ENCODE measurements at places on chromosomes 13 and 19.

DNA sequence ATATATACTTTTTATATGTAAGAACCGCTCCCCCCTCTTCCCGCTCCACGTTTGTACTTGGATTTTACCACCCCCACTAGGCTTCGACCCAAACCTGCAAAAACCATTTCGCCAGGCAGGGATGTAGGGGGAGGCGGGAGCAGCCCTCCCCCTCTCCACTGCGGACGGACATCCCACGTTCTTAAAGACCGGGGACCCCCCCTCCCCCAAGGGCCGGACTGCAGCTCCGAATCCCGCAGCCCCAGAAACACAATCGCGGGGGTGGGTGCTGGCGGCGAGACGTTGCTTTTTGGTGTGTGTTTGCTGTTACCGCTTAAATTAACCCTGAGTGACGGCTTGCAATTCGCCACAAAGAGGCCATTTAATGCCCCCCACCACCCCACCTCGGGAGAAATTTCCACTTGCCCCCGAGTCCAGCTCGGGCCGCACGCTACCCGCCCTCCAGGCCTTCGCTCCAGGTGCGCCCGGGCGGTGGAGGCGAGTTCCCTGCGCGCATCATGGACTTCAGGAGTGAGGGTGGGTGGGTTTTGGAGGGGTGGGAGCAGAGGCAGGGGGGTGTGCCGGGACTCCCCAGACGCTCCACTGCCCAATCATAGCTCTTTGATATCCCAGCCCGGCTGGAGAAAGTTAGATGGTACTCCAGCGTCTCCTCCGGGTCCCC, 15.8 kb downstream of the NFIX start:
- no peak for DNase-seq

DNA sequence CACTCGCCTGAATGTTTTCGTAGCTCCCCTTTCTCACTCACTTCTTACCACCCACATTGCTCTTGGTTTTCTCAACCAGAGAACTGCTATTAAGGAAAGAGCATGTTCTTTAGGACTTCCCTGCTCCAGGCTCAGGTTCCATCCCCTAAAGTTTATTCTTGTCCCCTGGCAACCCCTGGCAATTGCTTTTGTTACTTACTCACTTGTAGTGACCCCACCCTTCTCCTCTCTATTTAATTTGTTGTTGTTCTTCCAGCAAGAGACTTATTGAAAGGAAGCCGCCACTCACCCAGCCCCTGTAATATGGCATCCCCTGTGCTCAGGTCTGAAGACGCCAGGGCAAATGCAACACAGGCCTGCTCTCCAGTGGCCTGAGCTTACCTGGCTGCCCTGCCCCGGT, 233.7 kb upstream of the SOX21 start:
- DNase-seq = no peak

GRCh38 chr19:14629557-14629956, 45.1 kb downstream of the ADGRE3 start:
- DNase-seq = no peak

DNA sequence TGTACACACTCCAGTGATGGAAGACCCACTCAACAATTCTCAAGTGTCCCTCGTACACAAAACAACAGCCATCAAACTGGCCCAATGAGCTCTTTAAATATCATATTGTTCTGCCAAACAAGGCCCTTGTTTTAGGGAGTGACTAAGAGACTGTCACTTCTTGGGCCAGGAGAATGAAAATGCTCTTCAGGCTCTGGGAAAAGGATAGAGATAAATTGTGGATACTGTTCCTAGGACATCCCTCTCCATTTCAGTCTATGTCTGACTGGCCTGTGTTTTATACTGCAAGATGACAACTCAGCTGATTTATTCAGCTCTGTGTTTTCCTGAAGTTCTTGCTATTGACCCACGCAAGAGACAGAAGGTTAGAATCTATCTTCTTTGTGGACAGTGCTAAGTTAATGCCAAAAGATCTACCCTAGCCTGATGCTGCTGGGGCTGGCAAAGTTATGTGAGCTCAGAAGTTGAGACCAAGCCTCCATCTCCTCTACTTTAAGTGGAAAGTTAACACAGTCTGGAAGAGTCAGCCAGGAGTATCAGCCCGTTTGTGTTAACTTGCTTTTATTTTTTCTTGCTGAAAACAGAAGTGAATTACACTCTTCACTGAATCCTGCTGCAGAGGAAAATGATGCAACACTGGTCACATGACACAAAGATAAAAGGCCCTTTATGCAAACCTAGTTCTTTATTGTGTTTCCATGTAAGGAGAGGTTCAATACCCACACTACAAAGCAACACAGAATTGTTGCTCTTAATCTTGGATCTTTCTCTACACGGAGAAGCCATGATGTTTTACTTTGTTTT, 14.6 kb downstream of the FRY start:
- DNase-seq = no peak

DNA sequence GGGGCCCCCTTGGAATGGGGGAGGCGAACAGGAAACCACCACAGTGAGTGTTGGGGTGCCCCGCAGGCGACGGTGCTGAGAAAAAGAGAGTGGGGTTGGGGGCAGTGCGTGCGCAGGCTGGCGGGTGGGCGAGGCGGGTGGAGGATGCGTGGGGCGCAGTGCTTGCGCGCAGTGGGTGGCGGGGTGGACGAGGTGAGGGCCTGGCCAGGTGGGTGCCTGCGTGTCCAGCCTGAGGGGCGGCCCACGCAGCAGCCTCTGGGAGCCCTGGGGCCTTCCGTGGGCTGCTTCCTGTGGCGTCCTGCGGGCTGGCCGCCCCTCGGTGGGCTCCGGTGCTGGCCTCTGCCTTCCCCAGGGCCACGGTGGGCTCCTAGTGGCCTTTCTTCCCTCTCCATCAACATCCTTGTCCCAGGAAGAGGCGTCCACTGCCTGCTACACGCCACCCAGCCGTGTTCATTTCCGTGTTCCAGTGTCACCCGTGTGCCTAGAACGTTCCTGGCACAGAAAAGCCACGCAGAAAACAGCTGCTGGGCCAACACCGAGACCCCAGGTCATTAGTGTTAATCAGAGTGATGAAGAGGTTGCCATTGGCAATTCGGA, 7.1 kb downstream of the ATP11A start:
- DNase-seq = no peak

GRCh38 chr19:48963371-48964204, 1.5 kb upstream of the FTL start:
- no peak for DNase-seq

- no peak for DNase-seq
Observed at GRCh38 chr19:4694211-4694987, 24.3 kb upstream of the MYDGF start.

- DNase-seq = no peak
Observed at GRCh38 chr13:85492283-85492682, 306.9 kb downstream of the SLITRK6 start.

DNA sequence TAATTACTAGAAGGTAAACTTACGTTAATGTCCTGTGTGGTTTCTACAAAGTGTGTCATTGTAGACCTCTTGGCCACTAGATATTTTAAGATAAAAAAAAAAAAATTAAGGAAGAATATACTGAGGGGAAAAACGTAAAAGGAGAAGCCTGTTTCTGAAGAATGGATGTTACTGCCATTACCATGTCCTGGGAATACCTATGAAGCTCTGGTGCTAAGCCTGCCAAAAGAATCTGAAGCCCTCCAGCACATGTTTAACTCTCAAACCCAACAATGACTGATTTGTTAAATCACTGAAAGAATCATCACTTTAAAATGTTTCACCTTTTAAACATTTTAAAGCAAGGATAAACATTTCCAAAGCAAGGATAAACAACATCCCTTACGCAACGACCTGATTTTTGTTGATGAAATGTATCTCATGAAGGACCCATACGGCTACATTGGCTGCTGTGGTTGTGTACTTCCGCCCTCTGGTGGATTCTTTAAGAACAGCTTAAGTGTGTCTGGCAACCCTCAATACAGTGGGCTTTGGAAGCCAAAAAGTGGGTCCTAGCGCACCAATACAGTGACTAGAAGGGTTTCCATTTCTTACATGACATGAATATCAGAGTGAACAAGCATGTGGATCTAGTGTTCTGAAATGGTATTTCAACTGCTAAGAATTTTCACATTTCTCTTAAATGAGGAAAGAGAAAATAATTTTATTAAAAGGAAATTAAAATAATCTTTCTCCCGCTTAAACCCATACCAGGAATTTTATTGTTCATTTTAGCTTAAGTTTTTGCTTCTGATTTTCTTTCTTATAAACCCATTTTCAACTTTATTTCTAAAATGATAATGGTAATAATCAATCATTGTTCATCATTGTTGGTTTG, 74.5 kb upstream of the RAP2A start:
- peak; percentile 20 for DNase-seq

DNA sequence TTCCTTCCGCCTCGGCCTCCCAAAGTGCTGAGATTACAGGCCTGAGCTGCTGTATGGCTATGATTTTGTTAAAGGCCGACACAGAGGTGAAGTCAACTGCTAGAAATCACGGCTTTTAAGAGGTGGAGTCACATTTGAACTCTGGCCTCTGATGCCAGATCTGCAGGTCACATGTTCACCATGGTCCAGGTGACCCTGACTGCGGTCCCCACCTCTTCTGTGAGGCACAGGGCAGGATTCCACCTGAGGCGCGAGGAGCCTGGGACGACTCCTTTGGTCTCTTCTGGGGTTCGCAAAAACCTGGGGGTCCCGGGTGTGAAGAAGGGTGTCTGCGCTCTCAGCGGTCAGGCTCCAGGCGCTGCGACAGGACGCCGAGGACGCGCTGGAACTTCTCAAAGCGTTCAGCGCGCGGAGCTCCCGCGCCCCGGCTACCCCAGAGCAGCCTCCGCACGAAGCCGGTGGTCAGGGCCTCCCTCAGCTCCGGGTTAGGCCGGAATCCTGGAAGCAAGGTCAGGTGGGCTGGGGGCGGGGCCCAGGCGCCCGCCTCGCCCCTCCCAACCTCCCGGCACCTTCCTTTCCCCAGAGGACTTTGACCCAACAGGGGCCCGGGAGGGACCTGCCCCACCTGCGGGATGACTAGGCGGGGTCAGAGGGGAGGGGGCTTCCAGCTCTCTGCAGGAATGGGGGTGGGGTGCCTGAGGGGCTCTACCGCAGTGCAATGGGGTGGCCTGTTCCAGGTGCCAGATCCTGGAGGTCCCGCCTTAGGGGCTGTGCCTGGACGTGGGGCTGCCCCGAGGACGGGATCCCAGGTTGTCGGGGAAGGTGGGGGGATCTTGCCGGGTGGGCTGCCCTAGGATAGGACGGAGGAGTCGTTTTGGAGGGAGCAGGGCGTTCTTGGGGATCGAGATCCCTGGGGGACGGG, 13.0 kb downstream of the TRIP10 start:
- no peak for DNase-seq

GRCh38 chr13:24249624-24250023, 59.8 kb upstream of the C1QTNF9 start:
- no peak for DNase-seq

DNA sequence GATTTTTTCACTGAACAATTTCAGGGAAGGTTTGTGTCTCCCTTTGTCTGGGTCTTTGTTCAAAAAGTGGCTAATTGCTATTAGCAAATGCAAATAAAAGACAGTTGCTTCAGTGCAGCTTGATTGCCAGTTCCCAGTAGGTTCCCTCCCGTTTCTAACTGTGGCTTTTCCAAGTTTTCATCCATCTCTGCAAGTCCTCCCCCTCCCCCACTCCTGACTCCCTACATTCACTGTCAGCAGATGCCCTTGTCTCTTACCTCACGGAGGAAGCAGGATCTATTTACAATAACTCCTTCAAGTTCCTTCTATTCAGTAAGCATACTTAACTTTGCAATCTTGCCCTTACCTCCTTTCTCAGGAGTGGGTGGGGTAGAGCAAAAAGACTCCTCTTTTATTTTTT, 55.4 kb upstream of the SCEL start:
- DNase-seq = no peak

DNA sequence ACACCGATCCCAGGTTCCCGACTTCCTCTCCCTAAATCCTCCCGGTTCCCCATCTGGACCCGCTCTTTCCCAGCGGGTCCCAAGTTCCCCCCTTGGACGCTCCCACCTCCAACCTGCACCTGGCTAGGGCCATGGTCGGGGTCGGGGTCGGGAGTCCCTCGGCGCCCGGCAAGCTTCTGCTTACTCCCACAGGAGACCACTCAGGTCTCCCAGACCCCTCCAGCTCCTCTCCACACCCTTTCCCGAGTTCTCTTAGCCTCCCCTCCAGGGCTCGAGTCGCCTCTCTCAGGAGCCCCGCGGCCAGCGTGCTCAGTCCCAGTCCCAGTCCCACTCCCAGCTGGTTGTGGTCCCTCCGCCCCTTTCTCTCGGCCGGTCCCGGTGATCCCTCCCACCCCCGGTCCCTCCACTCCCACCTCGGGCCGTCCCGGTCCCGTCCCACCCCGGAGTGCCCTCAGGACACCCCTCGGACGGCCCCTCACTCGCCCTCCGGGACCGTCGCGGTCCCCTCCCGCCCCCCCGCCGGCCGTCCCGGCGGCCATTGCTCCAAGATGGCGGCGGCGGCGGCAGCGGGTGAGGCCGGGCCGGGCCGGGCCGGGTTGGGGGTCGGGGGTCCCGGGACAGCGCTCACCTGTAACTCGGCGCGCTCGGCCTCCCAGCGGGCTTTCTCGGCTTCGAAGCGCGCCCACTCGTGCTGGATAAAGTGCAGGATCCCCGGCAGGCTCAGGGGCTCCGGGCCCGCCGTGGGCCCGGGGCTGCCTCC, at the start of gene FKRP:
Gene FKRP, plus strand, starts transcription at position 537 of the 760 bp plus-strand sequence. CDS start 9,394 bp downstream, outside the sequence.
- DNase-seq = no peak

- DNase-seq = no peak
Observed at GRCh38 chr13:50672025-50672424, 171.5 kb downstream of the DLEU7 start.

DNA sequence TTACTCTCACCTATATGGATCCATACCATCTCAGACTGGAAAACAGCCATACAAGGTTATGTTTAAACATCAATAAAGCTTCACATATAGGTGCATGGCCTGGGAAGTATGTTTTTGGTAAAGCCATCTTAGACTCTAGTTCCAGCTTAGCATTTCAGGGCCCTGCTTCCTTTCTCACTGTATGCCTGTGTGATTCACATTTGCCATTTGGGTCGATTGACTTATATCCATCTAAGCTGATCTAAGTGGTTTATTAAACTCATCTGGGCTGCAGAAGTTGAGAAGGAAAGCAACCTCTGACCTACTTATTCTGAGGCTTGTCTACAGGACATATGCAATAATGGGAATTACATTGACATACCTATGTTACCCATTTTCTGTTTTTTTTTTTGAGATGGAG, 33.5 kb downstream of the ZNF506 start:
- DNase-seq = no peak

- DNase-seq = peak; percentile 47
Observed at GRCh38 chr19:1069009-1069779, 2.2 kb downstream of the ARHGAP45 start.

DNA sequence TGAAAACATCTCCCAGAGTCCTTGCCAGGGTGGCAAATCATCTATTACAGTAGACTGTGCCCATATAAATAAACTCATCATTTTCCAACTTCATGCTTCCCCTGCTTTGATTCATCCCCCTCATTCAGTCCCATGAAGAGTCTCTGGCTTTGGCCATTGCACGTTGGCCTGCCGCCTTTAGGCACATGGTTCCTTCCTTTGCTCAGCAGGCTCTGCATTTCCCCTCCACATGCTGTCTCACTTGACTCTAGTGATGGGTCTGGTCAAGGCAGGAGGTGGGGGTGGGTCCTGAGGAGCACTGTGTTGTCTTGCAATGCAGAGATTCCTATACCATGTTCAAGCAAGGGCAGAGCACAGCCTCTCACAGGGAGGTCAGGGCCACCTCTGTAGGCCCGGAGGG, 48.8 kb upstream of the ARGLU1 start:
- no peak for DNase-seq
